ENCODE measurements at places on chromosomes 2 and 18.

DNA sequence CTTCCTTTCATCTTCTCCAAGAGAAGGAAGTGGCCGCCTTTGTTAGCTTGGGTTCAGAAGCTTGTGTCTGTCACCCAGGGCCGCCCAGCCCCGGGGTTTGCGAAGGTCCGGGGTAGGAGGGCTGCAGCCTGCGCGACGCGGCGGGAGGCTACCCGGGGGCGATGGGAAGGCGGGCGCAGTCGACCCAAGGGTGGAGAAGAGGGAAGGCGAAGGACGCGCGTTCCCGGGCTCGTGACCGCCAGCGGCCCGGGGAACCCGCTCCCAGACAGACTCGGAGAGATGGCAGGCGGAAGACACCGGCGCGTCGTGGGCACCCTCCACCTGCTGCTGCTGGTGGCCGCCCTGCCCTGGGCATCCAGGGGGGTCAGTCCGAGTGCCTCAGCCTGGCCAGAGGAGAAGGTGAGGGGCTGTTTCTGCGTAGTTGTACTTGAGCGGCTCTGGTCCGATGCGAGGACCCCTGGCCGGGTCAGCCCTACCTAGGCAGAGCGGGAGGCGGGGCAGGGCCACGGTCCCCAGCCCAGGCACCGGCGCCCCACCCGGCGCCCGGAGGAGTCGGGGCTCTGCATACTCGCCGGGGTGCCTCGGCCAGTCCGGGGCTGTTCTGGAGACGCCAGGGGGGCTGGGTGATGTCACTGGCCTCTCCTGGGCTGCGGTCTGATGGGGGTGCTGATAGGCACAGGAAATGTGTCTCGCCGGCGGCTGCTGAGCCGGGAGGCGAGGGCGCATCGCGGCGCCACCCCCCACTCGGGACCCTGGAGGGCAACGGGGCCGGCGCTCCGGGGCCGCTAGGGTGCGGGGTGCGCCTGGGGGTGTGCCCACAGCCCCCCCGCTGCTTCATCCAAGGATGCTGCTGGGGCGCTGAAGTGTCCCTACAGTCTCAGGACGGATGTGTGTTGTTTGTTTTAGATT lies at the start of gene QPCT:
Gene QPCT (plus strand): TSS at position 178 of the 909 bp plus-strand sequence. CDS start 102 bp downstream, at position 280.
- DNase-seq, result no peak

GRCh38 chr2:200728630-200729029 lies 83.1 kb upstream of the BZW1 start:
- DNase-seq, result no peak

- DNase-seq, result no peak
These were observed 49.3 kb downstream of the RNF144A start for GRCh38 chr2:6966446-6966940.

GRCh38 chr2:30298302-30298701 lies 67.0 kb downstream of the LBH start:
- no peak for DNase-seq

GRCh38 chr2:222304737-222305515 lies 6.1 kb upstream of the PAX3 start:
- no peak for DNase-seq

DNA sequence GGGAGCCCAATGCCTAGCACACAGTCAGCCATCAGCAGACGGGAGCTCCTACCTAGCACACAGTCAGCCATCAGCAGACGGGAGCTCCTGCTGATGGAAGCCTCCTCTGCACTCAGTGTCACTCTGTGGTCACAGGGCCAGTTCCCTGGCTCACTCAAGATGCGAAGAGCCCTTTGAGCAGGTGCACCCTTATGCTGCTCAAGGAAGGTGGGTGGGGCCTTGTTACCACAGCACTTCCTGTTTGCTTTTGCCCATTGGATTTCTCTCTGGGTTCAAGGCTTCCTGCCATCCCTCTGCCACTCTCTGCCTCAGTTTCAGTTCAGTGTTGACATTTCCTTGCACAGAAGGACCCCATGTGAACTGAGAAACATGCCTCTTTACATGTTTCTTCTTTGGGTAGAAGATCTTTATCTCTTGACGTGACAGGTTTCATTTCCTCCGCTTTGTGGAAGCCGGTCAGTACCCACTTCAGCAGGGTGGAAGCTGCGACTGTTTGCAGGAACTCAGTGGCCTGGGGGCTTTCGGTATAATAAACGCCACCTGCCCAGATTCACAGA lies 11.6 kb downstream of the TRIB2 start:
- DNase-seq, result no peak

DNA sequence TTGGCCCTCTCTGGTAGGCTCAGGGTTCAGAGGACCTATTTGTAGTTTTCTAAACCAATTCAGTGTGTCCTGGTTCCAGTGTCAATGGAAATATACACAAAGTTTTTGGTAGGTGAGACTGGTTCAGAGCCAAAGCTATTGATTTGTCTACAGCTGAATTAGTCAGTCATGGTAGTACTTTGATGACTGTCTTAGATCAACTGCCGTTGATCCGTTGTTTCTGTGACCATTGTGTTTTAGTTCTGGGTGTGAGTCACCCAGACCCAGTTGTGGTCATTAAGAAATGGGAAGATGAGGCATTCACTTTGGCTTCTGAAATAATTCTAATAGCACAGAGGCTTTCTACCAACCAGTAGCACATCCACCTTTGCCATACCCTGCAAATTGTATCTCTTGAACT lies 16.0 kb upstream of the RPE start:
- DNase-seq, result no peak

GRCh38 chr2:176111309-176111663 lies 4.2 kb downstream of the HOXD11 start:
- DNase-seq, result no peak

DNA sequence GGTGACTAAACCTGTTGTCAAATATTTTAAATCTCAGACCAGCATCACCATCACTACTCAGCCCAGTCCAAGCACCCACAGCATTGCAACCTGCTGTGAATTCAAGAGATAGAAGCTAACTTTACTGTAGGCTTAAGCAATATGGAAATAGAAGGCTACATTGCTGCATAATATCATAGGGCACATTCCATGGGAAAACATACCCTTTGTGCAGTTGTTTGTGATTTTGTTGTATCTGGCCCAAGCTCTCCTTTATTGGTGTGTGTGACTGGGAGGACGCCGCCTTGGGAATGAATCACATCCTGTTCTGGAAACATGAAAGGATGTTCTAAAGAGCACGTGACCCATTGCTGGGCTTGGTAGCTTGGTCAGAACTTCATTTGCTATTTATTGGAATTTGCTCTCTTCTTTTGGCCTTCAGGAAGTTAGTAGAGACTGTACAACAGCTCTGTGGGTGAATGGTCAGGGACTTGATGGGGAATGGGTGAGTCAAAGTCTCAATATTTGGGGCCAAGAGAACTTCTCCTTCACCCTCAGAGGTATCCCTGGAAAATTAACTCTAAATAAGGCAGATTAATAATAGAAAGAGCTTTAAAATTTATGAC lies 106.8 kb upstream of the SERPINE2 start:
- no peak for DNase-seq

GRCh38 chr18:2932247-2933181 lies 80.4 kb downstream of the LPIN2 start:
- DNase-seq, result no peak

DNA sequence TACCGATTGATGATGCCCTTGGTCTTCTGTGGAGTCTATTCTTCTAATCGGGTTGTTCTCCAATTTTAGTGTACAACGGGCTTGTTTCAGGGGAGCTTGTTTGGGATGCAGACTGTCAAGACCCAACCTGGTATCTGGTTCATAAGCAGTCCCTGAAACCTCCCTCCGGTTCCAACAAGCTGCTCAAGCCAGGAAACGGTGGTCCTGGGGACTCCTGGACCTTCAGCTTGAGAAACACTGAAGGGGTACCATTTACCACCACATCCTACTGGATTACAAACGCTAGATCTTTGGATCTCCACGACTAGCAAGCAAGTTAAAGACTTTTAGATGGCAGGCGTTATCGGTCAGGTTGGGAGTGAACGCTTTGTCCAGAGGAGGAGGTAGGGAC lies 2.0 kb downstream of the BCL2 start:
- DNase-seq, result no peak

- no peak for DNase-seq
These were observed 44.3 kb upstream of the FIGN start for GRCh38 chr2:163779970-163780597.
